ENCODE measurements at places on chromosomes 4 and X.

- no peak for DNase-seq
Observed at GRCh38 chr4:156824451-156825060, 147.0 kb downstream of the PDGFC start.

DNA sequence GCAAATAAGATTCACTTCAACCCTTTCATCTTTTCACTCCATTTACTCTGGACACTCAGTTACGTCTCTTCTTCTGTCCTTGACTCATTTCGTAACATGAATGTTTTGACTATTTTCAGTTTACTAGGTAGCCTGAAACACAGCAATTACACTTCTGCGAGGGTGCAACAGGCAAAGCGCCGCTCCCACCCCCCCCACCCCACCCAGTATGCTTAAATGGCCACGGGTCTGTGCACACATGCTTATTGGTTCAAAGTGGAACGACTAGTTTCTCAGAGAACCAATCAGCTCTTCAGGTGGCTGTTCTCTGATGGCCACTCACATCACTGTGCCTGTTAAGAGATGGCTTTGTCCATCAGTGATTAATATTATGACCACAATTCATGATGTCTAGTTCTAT is 3.5 kb downstream of the BEND4 start:
- no peak for DNase-seq

- DNase-seq: no peak
Observed at GRCh38 chr4:6172093-6172926, 28.0 kb downstream of the JAKMIP1 start.

DNA sequence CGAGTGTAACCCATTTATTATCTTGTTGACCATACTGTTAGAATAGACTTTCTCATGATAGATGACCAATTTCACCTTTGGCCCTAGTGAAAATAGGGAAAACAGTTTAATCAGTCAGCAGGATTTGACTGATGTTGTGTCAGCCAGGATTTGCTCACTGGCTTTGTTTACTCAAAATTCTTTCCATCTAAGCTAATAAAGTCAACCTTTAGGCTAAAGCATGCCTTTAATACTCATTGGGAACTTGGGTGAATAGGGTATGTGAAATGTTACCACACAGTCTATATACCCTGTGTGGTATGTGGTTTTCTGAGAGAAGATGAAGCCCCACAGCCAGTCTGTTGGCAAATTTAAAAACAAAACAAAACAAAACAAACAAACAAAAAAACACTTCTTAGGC is 18.7 kb upstream of the SPANXB1 start:
- DNase-seq: no peak

GRCh38 chr4:164481306-164482091 is 272.4 kb upstream of the SMIM31 start:
- DNase-seq: no peak

- DNase-seq: peak; percentile 76
Observed at GRCh38 chr4:15396157-15396800, 31.6 kb upstream of the C1QTNF7 start.

DNA sequence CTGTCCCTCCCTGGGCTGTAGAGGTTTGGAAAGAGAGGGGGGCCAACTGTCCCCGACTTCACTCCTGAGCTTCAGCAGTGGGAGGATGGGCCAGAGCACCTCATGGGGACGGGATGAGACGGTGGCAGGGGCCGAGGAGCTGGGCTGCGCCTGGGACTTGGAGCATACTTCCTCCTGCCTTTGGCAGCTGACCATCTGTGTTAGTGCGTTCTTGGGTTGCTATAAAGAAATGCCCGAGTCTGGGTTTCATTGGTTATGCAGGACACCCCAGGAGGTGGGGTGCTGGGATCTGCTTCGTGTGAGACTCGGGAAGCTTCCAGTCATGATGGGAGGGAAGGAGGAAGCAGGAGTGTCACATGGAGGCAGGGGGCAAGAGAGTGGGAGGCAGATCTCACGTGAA is 7.4 kb downstream of the PSAPL1 start:
- DNase-seq: no peak

- no peak for DNase-seq
Observed at GRCh38 chrX:118595501-118596042, 100.0 kb downstream of the DOCK11 start.

GRCh38 chrX:153583433-153583832 is 15.5 kb downstream of the CCNQ start:
- no peak for DNase-seq

- peak; percentile 71 for DNase-seq
Observed at GRCh38 chr4:140755774-140756318, 339 bp downstream of the TBC1D9 start.

- DNase-seq: no peak
Observed at GRCh38 chr4:128601991-128602695, 207.4 kb upstream of the JADE1 start.

DNA sequence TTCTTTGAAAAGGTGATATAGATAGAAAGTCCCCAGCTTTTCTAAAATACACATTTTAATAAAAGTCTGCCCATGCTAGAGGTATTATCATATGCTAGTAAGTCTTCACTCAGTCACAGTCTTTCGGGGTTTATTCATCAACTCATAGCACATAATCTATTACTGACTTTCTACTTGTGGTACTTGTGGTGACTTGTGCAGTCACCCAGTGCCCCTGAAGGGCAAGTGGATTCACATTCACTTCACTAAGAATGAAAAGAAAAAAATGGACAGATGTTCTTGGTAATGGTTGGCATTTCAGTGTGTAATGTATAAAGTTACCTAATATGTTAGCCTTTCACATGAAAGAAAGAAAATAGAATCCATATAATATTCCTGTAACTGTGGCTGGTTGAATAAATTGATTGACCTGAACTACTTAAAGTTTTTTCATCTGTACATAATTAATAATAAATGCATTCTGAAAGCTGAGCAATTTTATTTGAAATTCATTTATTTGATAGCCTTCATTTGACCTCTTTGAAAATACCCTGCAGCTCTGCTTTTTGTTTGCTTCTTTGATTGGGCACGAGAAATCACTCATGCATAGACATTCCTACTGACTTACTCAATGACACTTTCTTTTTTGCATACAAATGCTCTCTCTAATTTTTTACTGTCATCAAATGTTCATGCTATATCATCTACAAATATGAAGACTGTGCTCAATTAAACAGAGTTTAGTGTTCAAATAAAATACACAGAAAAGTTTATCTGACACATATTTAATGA is 39.5 kb upstream of the ZNF330 start:
- no peak for DNase-seq

- no peak for DNase-seq
Observed at GRCh38 chr4:184136525-184136924, 81.1 kb downstream of the ENPP6 start.

- DNase-seq: peak; percentile 26
Observed at GRCh38 chrX:143633461-143634308, 2.2 kb downstream of the SLITRK4 start.

DNA sequence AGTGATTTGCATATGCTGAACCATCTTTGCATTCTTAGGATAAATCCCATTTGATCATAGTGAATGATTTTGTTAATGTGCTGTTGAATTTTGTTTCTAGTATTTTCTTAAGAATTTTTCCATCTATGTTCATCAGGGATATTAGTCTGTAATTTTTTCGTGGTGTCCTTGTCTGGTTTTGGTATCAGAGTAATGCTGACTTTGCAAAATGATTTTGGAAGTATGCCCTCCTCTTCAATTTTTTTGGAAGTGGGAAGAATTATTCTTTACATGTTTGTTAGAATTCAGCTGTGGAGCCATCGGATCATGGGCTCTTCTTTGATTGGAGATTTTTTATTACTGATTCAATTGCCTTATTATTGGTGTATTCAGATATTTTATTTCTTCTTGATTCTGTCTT is 54.0 kb upstream of the TRO start:
- no peak for DNase-seq

- no peak for DNase-seq
Observed at GRCh38 chr4:53583513-53583912, 7.8 kb downstream of the LNX1 start.

- DNase-seq: no peak
Observed at GRCh38 chr4:38914854-38915253, 47.2 kb downstream of the FAM114A1 start.

DNA sequence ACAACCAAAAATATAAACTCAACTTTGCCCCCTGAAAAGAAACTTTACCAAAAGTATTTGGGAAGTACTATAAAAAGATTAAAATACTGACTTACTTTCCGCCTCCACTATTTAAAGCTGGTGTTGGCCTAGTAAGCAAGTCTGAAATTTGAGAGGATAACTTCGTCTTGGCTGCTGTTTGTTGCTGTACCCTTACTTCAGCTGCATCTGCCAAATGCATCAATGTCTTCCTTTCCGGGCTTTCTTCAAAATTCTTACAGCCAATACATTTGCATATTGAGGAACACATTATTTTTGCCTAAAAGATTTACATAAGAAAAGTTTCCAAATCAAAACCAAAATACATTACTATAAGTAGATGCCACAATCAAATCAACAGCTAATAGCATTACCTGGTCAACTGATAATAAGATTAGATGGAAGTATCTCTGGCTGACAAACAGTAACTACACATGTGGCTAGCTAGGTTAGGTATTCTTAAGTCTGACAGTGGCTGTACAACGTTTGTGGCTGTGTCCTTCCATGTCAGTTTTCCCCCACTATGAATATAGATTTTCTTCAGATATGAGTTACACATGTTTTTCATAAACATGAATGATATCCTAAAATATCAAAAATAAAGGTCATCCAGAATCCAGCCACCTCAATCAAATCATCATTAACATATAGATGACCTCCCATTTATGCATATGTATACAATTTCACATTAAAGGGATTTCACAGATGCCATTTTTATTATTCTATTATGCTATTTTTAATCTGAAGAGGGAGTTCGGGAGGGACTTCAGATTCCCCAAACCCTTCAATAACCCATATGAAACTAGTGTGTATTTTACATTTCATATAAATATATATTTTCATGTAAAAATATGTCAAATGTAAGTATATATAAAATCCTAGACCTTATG is 30.6 kb downstream of the THAP9 start:
- no peak for DNase-seq

GRCh38 chrX:24306440-24306839 is 7.4 kb downstream of the SUPT20HL2 start:
- no peak for DNase-seq

DNA sequence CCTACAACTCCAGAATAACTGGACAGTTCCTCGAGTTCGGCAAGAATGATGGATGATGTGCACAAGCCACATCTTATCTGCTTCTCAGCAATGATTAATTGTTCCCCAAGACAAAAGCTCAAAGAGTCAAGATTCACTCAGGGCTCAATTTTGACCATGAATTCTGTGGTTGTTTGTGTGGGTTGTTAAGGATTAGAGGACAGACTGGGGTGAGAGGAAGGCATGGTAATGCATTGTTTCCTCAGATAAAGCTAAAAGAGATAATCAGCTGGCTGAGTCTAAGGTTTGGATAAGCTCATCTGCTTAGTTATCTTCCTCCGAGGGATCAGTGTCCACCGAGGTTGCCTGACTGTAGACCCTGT is 161.0 kb downstream of the CPEB2 start:
- no peak for DNase-seq

DNA sequence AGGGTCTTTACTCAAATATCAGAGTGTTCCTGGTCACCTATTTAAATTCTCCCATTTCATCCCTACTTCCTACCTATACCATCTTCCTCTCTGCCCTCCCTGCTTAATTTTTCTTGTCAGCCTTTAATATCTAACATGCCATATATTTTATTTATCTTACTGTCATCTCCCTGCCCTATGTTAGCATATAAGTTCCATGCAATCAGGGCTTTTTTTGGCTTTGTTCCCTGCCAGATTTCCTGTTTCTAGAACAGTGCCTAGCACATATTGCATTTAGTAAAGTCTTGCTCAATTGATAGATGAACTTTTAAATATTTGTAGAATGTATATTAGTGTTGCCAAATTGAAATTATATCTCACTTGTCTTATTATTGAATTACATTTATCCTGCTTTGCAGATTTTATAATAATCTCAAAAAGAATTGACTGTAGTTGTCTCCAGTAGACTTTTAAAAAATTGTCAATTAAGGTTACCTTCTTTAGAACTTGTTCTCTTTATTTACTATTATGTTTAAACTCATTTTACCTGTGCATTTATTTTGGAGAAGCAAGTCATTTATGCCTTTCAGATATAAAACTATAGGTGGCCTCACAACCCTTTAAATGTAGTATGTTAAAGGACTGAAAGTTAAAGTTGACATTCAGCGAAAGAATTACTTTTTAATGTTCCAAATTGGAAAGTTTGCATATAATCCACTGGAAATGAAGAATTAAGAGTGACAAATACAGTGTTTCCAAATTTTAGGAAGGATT is 108.2 kb upstream of the BMPR1B start:
- no peak for DNase-seq

GRCh38 chr4:3358656-3359055 is 65.8 kb downstream of the RGS12 start:
- DNase-seq: no peak

- no peak for DNase-seq
Observed at GRCh38 chrX:57652705-57653104, 27.4 kb downstream of the NLRP2B start.

DNA sequence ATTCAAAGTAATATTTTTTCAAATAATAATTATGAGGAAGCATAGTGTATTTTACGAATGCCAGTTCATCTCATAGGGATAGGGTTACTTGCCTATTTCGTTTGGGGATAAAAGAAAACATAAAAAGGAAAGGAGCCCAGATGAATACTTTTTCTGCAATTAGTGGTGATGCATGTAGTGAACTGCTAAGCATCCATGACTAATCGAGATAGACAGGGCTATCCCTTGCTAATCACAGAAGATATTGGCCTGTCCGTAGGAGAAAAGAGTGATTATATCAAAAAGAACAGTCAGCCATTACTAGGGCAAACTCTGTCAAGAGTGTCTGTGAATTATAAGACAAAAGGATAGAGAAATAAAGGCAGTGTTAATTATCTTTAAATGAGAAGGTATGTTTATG is 746.1 kb downstream of the C4orf33 start:
- DNase-seq: no peak

GRCh38 chrX:138775517-138775916 is 64.0 kb upstream of the FGF13 start:
- DNase-seq: no peak

DNA sequence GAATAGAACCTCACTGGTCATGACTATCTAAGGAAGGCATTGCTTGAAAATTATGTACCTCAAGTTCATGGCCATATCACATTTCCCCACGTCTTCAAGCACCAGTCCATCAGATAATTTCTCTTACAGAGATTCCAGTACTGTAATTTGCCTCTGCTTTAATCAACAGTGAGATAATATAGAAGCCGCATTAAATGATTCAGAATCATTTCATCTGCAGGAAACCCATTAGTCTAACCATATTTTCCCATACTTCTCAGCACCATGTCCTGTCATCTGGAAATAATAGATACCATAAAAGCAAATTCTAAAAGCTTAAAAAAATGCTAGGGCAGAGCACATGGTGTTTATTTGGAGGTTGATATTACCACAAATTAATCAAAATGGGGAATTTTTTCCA is 310.3 kb upstream of the SLIT2 start:
- DNase-seq: no peak

DNA sequence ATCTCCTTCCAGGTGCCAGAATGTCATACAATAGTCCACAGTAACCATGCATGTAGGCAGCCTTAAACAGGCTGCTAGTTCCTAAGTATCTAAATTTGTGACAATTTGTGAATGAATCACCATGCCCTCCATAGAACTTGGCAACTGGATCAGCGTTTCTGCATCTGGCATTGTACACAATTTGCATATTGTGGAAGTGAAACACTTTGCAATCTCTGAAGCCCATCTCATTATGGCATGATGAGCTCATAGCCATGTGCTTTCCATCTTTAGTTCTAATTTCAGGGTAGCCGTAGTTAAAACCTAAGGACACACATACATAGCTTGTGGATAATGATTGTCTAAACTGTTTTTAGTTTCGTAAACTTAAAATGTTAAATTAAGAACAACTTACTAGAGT is 573.6 kb downstream of the PPP4R3C start:
- no peak for DNase-seq

- DNase-seq: no peak
Observed at GRCh38 chr4:53023677-53024299, 161.7 kb downstream of the RASL11B start.
